SW 1271 (cell line): ENCODE measurements at places on chromosomes 2 and 18.
A peak's percentile ranks its signal among the peaks of the same experiment; 100 is the strongest.

DNA sequence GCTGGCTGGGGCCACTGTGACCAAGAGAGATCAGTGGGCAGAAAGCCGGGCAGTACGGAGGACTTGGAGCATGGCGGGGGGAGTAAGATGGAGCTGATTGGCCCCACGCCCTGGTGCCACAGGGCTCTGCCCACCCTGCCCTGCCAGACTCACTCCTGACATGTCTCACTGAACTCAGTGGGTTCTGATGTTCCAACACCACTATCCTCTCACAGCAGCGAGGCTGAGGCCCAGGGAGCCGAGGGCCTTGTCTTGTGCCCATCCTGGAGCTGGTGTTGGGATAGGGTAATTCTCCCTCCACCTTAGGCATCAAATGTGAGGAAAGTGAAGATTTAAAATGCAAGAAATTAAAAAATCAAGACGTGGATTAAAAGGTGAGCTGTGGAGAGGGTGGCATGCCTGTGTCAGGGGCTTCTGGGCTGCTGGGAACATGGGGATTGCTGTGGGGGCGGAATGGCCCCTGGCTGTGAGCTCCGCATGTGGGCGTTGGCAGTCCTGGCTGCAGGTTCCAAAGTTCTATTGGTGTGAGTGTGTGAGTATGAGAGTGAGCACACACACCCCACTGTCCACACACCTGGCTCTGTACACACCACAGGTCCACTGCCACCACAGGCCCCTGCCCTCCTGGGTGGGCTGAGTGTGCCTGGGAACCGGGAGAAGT, 283.5 kb upstream of the HS6ST1 start:
- DNase-seq: no peak

DNA sequence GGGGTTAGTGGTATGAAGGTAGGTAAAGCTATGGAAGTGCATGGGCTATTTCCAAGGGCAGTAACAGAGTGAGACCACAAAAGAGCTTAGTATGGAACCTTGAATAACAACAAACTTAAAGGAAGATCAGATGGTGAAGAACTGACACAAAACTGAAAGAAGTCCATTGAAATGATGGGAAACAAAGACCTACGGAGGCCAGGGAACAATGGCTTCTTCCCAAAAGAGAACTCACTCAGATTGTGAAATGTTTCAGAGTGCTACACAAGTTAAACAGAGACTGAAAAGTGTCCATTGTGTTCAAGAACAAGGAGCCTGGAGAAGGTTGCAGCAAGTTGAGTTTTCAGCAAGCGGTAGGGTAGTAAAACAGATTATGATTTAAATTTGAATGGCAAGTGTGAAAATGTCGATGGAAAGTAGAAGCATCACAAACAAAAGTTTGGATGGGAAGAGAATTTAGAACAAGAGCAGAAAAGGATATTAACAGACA, 700.0 kb upstream of the NXPH2 start:
- DNase-seq: no peak

GRCh38 chr2:19369341-19369955, 11.0 kb upstream of the OSR1 start:
- peak; percentile 42 for DNase-seq

DNA sequence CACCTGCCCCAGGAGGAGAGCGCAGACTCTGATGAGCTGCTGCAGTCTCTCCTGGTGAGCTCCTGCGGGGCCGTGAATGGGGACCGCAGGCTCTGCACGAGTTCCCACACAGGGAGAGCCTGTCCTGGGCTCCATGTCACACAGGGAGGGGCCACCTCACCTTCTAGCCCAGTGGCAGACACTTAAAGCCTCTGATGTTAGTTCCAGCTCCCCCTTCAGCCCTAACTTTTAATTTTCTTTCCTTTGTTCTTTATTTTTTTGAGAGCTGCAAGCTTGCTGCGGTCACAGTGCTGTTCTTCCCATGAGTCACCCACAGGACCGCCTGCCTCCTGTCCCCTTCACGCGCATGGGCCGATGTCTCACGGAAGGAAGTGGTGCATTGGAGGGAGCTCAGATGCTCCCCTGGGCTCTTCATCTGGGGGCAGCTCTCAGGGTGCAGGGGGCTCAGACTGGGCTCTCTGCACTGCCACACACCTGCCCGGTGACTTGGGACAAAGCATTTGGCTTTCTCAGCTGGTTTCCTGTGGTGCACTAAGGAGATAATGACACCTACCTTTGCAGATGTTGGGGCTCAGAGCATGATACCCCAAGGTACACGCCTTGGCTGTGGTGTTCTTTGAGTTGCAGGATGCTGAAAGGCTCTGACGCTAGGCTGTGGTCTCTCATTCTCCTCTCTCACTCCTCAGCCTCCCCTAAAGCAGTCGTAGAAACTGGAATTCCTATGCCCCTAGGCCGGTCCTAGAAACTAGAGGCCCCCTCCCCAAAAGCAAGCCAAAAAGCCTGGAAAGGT, 37.2 kb upstream of the PXDN start:
- DNase-seq: no peak

DNA sequence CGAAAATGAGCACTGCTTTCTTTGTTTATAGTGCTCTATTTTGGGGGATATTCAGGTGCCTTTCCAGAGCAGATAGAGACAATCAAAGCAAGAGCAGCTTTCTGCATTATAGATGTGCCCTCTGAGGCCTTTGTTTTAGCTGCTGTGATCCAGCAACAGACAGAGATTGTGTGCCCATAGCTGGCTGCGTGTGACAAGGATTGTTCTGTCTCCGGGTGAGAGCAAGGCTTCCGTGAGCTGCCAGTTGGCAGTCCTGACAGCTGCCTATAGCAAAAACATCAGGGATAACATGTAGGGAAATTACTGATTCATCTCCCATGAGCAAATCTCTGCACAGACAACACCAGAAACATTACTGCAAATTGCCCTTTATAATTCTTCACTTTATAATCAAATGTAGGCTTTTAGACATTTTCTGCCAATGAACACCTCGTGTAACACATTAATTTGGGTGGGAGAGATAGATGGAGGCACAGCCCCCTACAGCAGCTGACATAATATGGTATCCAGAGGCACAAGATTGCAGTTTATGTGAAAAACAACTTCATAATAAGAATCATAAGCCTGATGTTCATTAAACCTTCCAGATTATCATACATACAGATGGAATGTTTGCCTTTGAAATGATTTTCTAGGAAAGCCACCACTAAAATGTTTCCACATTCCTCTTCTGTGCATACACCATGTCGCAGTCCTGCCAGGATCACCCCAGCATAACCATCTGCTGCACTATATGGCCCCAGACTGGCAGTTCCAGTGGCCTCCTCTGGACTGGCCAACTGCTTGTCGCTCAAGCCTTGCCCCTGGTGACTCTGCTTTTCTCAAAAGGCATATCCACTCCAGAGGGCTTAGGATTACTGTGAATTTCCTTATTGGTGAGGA, 131.2 kb downstream of the TRIB2 start:
- no peak for DNase-seq

DNA sequence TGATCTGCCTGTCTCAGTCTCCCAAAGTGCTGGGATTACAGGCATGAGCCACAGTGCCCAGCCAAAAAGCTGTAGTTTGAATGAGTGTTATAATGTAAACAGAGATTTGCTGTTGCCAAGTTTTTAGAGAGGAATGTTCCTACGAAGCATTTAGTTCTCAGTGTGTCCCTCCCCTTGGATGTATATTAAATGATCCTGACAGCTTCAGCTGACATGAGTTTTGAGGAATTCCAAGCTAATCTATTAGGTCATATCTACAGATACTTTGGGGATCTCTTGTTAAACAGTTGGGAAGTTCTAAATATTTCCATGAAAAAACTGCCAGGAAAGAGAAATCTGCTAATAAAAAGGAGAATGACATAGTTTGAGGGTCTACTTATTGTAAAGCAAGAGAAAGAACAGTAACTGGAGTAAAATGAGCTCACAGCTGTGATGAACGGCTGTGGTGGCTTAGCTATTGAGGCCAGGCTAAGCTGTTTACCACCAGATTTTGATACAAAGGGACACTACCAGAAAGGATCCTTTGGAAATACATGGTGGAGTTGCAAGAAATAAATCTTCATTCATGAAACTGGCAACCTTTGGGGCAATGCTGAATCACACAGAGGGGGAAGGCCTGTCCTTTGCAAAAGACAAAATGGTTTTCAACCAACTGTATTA, 2.6 kb upstream of the STON1 start:
- DNase-seq: no peak

GRCh38 chr2:120772261-120772660, 36.6 kb downstream of the GLI2 start:
- DNase-seq: no peak

GRCh38 chr2:176822060-176822459, 390.5 kb upstream of the HNRNPA3 start:
- DNase-seq: no peak

- peak; percentile 42 for DNase-seq
These were observed 117.7 kb downstream of the RBMS1 start for GRCh38 chr2:160375802-160376469.

DNA sequence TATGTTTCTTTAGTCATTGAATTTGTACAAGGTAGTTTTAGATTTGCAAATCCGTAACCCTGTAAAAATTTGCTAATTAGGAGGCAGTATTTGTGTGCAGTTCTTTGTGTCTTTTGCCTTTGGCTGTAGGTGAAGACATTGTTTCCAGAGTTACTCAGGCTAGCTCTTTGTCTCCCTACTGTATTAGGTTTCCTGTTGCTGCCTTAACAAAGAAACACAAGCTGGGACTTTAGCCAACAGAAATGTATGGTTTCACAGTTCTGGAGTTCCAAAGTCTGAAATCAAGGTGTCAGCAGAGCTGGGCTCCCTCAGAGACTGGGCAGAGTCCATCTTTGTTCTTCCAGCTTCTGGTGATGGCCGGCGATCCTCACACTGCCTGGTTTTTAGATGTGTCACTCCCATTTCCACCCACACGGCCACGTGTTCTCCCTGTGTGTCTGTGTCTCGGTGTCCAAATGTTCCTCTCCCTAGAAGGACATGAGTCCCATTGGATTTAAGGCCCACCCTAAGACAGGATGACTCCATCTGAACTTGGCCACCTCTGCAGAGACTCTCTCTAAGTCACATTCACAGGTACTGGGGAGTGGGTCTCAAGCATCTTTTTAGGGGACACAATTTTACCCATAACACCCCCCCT, 309.7 kb downstream of the GALR1 start:
- no peak for DNase-seq

- DNase-seq: peak; percentile 4
These were observed 75.6 kb upstream of the TTN start for GRCh38 chr2:178882666-178883440.

DNA sequence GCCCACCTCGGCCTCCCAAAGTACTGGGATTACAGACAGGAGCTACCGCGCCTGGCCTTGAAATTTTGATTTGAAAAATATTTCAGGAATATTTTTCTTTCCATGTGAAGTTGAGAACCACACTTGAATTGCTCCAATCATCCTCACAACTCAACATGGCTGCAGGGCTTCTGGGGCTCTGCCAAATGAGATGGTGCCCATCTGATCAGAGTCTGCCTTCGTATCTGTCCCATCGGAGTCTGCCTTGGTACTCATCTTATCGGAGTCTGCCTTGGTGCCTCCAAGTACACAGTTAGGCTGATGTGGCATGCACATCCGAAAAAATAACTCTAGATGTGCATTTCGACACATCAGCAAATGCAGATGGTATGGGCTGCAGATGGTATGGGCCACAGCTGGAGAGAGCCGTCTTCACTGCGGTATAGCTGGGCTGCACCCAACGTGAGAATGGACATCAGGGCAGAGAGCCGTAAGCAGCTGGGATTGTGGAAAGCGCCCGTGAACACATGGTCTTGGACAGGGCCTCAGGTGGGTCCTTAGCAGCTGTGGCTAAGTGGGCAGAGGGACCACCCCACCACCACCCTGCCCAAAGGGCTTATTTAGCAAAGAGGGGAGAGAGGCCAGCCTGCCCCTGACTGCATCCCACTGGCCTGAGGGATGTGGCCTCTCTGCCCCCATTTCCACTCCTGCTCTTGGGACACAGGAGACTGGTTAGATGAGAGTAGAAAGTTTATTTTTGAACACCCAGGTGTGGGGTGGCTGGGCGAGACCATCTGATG, 52.1 kb upstream of the RBM44 start:
- DNase-seq: no peak

DNA sequence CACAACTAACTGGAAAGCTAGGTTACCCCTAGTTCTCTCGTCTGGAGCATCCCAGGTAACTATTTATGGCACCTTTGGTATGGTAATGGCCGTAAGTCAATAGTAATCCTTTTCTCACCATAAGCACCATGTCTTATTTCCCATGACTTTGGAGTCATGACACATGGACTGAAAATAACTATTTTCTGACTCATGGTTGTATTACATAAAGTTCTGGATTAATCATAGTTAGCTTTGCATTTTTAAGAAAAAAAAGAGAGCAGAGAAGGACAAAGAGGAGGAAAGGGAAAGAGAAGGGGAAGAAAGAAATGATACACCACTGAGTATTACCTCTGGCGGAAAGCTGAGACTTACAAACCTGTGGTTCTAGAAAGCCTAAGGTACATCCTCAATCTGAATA, 99.3 kb downstream of the BIN1 start:
- peak; percentile 28 for DNase-seq

GRCh38 chr2:231189571-231190495, 8.6 kb upstream of the ARMC9 start:
- no peak for DNase-seq

- DNase-seq: no peak
These were observed 31.0 kb upstream of the NFE2L2 start for GRCh38 chr2:177295484-177295883.

GRCh38 chr18:45566025-45566740, 49.1 kb upstream of the SLC14A2 start:
- no peak for DNase-seq
